HT1080 (cell line): ENCODE measurements at places on chromosomes 5 and 9.
A peak's percentile ranks its signal among the peaks of the same experiment; 100 is the strongest.

DNA sequence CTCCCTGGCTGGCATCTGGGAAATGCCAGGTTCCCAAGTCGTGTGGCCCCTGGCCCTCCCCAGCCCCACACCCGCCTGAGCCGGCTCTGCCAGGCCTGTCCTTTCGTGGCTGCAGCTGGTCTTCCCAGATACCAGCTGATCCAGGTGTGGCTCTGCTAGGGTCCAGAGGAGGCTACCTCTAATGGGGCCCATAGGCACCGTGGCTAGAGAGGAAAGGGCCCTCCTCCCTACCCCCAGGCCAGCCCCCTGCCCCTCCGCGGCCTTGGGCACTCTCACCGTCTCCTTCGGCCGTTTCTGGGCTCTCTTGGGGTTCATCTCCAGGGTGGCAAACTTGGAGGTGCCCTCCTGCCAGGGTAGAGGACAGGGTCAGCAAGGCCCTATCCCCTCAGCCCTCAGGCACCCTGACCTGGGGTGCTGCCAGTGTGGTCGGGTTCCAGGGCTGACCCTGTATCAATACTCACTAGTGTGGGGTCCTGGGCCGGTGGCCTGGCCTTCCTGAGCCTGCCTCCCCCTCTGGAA, 17.0 kb downstream of the RALGDS start:
- DNase-seq, result no peak

DNA sequence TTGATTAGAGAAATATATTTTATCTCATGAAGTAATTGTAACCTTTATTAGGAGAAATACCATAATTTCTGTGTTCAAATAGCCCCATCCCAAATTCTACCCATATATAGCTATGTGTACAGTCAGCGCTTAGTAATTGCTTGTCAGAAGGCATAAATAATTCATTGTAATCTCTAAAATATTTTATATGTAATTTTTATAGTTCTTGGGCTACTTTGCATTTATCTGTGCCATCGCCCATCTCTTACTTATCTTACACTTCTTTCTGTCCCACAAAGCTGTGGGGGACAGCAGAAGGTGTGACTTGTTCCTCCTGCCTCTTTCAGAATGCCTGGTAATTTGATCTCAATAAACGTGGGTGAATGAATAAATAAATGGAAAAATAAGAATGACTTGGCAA, 5.5 kb downstream of the ADAMTSL1 start:
- DNase-seq, result no peak

DNA sequence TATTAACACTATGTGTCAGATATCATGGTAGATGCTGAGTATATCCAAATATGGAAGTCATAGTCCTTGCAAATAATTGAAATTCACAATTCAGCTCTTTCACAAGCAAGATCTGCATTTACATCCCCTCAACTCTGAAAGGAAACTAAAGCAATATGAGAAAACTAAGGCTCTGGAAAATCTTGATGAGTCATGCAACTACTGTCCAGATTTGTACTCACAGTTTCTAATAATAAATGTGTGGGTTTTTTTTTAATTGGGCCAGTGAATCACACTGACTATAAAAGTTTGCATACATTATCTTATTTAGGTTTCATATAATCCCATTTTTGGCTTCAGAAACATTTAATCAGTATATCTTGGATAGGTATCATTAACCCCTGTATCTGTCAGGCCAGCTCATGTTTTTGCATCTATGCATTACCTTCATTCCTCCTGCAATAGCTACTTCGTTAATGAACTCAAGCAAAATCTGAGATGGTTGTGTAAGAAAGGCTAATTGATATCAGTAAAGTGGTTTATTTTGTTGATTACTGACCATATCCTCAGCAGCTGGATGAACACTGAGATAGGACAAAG, 58.7 kb upstream of the PRR16 start:
- peak; percentile 85 for DNase-seq

- no peak for DNase-seq
Observed at GRCh38 chr9:126457890-126458289, 131.3 kb downstream of the MVB12B start.
